Left kidney (tissue), 8 donors: ENCODE measurements at places on chromosomes 2 and 18.

- DNase-seq, result no peak
These were observed 90.1 kb downstream of the MALT1 start for GRCh38 chr18:58761241-58761969.

DNA sequence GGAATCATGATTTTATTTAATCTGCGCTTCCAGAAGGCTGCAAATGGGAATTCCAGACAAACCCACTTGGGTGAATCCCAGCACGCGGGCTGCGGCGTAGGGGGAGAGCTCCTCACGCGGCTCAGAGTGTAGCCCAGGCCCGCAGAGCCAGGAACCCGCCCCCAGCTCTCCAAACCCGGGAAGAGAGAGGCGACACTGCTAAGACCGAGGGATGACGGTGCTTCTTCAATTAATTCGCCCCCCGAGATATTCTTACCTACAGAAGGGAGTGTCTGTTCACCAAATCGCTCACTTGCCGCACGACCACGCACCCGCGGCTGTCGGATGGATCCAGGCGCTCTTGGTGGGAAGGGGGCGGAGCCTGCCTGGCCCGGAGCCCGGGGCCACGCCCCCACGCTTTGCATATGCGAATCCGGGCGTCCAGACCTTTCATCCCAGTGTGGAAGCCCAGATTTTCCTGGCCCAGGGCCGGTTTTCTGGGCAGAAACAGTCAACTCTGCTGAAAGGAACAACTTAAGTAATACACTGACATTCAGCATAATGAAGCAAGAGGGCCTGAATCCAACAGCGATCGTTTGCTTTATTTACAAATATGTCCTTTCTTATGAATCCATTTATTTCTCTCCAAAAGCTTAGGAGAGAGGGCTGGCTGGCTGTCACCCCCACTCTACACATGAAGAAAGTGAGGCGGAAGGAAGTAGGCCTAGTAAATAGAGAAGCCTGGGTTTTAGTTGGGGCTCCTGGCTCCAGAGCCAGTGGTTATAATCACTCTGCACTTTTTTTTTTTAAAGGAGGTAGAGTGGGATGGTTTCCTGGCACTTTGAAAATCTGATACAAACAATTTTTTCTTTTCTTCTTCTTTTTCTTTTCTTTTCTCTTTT is at the start of gene SLC19A3:
SLC19A3 (minus strand) TSS at position 342 of the 881 bp plus-strand sequence. CDS start 15,710 bp downstream, outside the sequence.
- peak; percentile 75 for DNase-seq

DNA sequence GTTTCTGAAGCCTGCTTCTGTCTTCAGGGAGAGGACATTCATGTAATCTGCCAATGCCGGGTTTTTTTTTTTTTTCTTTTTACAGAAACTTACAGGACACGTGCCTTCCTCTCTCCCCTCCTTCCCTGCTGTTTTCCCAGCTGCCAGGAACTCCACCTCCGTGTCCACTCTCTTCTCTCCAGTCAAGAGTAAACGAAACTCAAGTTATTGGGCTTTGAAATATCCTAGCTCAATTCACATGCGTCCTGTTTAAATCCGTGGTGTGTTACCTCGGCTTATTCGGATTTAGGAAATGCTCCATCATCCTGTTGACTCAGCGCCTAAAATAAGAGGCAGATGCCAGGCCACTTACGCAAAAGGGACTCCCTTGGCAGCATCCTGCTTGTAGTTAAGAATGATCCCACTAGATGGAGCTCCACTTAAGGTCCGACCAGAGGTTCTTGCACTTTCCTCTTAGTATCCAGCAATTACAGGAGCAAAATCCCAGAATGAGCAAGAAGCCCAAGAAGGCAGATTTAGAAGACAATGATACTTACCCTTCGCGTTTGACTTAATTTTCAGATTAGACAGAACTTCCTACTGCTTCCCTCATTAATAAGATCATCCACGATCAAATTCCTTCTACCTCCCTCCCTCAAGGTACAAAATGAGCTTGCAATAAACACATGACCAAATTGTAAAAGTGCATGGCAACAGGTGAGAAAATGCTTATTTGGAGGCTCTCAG is 97.2 kb upstream of the ZCCHC2 start:
- peak; percentile 93 for DNase-seq

GRCh38 chr18:66078925-66079800 is 328.4 kb downstream of the CDH7 start:
- DNase-seq, result no peak

DNA sequence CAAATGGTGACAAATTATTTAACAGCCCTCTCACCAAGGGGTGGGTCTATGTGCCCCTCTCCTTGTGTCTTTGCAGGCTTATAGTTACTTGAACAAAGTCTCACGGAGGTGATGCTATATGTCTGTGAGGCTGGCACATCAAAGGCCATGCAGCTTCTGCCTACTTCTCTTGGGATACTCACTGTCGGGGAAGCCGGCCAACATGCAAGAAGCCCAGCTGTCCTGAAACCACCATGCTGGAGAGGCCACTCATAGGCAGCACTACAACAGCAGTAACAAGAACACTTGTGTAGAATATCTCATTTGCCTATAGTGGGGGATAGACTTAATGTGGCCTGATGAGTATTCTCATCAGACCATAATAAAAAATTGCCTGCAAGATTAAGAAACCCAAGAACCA is 233.7 kb upstream of the NCKAP5 start:
- DNase-seq, result no peak

GRCh38 chr18:27887711-27888495 is 289.0 kb downstream of the CDH2 start:
- DNase-seq, result no peak

GRCh38 chr2:144708626-144709025 is 188.7 kb upstream of the ZEB2 start:
- no peak for DNase-seq

DNA sequence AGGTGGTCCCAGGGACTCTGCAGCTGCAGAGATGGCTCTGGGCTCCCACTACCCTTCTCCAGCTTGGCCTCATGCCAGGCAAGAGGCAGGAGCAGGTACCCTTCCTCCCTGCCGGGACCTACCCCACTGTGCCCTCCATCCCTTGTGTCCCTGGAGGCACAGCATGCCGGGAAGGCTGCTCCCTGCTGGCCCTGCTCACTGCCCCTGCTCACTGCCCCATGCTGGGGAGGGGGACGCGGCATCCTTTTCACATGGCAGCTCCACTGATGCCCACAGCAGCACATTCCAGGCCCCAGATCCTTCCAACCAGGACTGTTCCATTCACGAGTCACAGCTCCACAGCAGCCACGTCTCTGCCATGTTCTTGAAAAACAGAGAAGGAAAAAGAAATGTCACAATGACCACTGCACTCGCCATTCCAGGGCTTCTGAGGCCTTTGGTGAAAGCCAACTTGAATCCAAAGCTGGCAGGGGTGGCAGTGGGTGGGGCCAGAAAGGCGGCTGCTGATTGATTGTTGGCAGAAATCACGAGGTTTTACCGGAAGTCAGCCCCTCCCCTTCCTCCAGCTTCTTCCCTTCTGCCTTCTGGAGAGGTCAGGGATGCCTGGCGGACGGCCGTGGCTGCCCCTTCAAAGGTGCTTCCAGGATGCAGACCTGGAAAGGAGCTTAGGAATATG is 268.0 kb downstream of the CYP26B1 start:
- no peak for DNase-seq

- no peak for DNase-seq
These were observed 13.5 kb upstream of the CCNT2 start for GRCh38 chr2:134905168-134905567.

DNA sequence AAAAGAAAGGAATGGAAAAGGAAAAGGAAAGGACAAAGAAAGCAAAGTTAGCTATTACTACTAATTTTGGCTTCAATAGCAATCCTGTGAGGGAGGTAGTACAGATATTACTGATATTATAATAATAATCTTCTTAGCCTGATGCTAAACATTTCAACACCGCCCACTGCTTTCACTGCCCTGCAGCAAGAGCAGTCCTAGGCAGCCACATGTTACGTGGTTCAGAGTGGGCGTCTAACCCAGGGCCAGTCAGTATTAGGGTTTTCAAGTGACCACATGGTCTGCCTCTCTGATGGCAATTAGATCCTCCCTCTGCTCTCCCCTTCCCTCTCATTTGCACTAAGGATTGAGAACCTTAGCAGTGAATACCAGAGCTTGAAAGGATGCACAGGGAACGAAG is 83.7 kb upstream of the ZNF397 start:
- no peak for DNase-seq

DNA sequence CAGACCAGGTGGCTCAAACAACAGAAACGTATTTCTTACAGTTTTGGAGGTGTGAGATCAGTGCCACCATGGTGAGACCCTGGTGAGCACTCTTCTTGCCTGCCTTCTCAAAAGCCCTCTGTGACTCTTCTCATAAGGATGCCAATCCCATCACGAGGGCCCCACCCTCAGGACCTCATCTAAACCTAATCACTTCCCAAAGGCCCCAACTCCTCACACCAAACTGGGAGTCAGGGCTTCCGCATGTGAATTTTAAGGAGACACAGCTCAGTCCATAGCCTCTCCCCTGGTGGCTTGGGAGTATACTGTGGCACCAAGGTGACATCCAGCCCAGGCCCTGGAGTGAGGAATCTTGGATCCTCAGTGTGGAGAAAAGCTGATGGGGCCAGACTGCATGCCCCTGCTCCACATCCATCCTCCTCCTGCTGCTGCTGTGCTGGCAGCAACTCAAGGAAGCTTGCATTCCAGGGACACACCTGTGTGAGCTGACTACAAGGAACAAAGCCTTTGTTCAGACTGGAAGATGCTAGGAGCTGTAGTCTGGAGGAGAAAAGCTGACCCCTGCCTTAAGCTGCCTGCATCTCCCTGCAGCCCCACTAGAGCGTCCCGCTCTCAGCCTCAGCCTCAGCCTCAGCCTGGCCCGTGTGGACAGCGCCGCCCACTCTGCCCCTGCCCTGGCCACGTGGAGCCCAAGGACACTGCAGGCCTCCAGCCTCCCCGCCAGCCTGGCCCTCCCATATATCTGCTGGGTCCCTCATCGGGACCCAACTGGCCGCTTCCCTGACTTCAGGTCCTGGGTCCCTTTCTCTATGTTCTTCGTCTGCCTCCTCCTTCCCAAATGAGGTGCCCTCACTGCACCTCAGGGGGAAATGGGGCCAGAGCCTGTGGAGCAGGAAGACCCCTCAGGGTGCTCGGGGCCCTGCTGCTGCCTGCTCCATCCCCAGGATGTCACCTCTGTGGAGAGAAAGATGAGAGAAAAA is 87.8 kb upstream of the RAB6C start:
- no peak for DNase-seq

GRCh38 chr18:70195852-70196434 is 9.5 kb downstream of the RTTN start:
- DNase-seq, result peak; percentile 21

GRCh38 chr2:11697103-11697871 is 27.3 kb upstream of the NTSR2 start:
- no peak for DNase-seq

- no peak for DNase-seq
These were observed 9.7 kb upstream of the NAPG start for GRCh38 chr18:10516078-10516477.

GRCh38 chr2:101986804-101987740 is 4.7 kb upstream of the IL1R2 start:
- DNase-seq, result no peak

GRCh38 chr2:238548902-238549462 is 122.3 kb downstream of the ASB1 start:
- DNase-seq, result no peak

DNA sequence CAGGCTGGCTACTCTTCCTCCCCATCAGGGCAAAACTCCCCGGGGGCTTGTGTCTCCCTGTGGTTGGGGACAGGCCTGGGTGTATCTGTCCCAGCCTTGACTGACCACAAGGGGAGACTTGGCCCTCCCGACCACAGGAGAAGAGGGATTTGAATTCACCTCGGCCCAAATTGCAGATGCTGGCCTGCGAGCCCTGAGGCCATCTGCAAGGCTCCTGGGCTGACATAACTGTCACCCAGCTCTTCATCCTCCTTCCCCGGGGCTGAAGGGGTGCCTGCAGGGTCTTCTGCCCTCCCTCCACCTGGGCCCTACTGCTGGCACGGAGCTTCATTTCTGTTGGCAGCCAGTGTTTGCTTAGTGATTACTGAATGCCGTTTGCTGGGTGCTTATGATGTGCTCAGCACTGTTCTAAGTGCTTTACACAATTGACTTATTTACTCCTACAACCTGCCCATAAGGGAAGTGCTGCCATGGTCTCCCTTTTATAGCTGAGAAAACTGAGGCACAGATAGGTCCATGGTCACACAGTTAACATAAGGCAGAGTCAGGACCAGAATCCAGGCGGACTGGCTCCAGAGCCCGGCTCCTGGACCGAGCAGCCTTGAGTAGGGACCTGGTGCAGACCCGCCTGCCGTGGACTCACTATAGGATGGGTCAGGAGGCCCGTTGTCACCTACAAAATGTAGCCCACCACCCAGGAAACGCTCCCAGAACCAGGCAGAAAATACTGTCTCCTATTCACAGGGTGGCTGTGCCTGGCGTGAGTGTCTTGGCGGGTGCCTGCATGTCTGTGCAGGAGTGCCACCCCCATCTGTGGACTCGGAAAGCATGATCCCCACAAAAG is 18.9 kb downstream of the STEAP3 start:
- DNase-seq, result no peak

- no peak for DNase-seq
These were observed 53.5 kb upstream of the CYP1B1 start for GRCh38 chr2:38129481-38129880.

- no peak for DNase-seq
These were observed 225.9 kb upstream of the RASGRP3 start for GRCh38 chr2:33250417-33251029.

DNA sequence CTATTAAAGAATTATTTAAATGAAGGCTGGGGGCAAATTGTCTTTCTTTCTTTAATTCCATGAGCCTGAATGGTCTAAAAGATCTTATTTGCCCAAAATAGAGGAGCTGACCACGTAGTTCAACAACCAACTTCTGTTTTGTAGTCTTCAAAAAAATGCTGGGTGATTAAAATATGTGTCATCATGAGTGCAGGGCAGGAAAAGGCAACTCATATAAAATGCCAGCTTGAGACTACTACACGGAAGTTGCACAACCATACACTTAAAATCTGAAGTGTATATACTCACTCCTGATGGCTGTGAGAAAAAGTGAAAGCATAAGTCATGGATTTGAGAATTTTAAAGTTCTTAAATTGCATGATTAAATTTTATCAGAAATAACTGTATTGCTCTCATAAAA is 210.9 kb downstream of the DYM start:
- DNase-seq, result no peak

DNA sequence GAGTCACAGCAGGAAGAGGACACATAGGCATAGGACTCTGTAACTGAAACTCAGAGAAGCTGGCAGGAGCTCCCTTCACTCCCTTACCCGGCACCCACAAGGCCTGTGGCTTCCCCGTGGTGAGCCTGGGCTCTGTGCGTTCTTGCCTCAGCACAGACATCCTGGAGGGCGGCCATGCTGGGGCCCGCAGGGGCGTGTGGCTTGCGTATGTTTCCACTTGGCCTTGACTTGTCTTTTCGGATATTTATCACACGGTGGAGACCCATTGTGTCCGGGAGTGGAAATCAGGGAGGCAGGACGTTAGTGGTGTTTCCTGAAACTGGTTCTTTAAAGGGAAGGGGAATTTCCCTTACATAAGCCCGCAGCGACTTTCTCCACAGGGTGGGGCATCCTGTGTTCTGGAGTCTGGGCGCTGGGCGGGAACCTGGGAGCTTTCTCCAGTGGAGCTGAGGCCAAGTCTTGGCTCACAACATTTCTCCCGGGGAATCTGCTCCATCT is 49.9 kb upstream of the EML6 start:
- DNase-seq, result peak; percentile 46
